ENCODE measurements at places on chromosomes 5 and 9. TPM values are rescaled to one million over a fixed set of nuclear protein-coding genes. Genes with fewer than 3 reads are reported as not detected.

FRRS1L gene
- polyA plus RNA-seq, result 0.14 TPM

C9orf50 gene
- 0.26 TPM for polyA plus RNA-seq

SLC44A1 gene
- 15.6 TPM for polyA plus RNA-seq

SPAG8 gene
- polyA plus RNA-seq, result 0.58 TPM

DNA sequence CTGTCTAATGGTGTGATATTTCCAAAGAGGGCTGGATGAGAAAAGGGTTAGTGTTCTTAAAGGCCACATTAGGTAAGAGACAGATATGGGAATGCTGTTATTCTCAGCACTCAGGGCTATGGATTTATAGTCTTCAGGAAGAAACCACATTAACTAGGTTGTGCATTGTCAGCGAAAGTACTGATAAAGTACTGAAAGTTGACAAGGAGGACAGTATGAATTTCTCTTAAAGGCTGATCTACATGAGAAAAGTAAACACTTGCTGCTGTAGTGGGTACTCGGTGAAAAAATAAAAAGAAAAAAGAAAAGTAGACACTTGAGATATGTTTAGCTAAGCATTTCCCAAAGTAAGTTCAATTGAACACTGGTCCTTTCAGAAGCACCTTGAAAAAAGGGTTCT lies 381.0 kb upstream of the RPS23 start:
- DNase-seq, result no peak

- no peak for DNase-seq
These were observed 29.0 kb upstream of the C9orf72 start for GRCh38 chr9:27602142-27602861.

Data from AG04450 (cell line).